ENCODE measurements at places on chromosomes 4 and X.
A peak's percentile ranks its signal among the peaks of the same experiment; 100 is the strongest.

DNA sequence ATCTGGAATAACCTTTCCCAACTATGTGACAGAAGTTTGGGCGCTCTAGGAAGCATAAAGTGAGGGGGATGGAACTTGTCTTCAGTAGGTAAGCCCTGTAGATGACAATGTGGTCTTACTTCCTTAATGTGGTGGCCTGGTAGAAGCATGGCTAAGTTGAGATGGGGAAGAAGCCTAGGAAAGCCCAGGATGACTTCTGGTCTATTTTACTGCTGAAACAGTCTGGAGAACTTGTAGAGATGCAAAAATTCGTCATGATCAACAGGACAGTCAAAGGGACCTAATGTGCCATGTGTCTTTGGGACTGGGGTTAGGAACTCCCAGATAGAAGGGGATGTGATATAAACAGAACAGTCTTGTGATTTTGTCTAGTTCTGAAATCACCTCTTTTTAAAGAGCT lies 40.8 kb downstream of the CCNG2 start:
- DNase-seq = no peak

- DNase-seq = no peak
Measured at GRCh38 chr4:10347815-10348214, 109.4 kb downstream of the ZNF518B start.

GRCh38 chr4:41418444-41418843 lies 119.5 kb upstream of the LIMCH1 start:
- DNase-seq = peak; percentile 27

DNA sequence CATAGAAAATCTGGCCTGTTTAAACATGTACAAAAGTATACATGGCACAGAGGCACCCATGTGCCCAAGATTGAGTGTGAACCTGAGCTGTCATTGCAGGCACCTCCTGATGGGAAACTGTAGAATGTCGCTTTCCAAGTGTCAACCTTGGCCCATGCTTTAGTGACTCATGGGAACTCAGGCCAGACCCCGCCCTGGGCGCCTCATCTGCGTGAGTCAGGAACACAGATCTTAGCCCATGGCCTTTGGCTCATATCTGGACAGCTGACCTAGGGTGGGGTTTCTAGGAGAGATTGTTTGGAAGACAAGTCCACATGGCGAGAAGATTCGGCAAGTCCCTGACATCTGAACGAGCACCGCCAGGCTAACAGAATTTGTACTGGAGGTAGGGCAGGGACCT lies 50.0 kb downstream of the CYTL1 start:
- peak; percentile 53 for DNase-seq

- DNase-seq = no peak
Measured at GRCh38 chrX:56066016-56066415, 166.1 kb upstream of the KLF8 start.

GRCh38 chr4:154578919-154579318 lies 11.6 kb downstream of the FGA start:
- no peak for DNase-seq

DNA sequence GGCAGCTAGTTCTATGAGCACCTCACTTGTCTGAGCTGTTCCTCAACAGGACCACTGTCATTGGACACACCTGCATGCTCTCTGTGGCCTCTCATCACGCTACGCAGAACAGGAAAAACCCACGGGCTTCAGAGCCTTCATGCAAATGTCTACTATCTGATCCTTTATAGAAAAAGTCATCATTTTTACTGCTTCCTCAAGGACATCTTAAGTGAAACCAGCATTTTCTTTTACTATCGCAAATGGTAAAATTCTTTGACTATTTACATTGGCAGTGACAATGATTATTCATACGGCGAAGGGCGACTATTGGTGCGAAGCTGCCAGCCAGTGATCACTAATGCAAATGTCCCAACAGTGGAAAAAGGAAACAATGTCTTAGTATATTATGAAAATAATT lies 147.0 kb downstream of the AFAP1 start:
- no peak for DNase-seq

DNA sequence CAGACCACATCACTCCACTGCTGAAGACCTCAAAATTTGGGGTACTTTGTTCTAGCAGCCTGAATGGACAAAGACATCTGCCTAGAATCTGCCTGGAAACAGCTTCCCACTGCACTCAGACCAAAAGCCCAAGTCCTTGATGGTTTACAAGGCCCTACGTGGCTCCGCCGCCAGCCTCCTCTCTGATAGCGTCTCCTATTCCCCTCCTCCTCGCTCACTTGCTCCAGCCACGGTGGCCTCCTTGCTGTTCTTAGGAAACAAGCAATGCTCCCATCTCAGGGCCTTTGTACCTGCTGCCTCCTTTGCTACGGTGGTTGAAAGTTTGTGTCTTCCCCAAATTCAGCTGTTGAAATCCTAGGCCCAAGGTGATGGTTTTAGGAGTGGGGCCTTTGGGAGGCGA lies 34.7 kb upstream of the SORCS2 start:
- DNase-seq = no peak

DNA sequence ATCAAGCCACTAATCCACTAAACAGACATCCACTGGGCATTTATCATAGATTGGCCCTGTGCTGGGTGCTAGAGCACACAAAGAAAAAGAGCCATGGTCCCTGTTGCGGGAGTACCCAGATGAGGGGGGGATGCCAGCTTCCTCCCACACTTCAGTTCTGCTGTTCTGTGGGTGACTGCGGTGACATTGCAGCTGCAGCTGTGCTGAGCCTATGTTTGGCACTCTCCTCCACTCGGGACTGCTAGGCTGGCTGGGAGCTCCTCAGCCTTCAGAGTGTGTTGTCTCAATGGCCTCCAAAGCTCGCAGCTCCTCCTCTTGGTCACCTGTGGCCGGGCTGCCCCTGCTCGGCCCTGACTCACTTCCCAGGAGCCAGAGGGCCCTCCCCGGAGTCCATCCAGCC lies 173.2 kb downstream of the CLCN4 start:
- DNase-seq = no peak

GRCh38 chrX:30573125-30573524 lies 4.4 kb downstream of the TASL start:
- no peak for DNase-seq

DNA sequence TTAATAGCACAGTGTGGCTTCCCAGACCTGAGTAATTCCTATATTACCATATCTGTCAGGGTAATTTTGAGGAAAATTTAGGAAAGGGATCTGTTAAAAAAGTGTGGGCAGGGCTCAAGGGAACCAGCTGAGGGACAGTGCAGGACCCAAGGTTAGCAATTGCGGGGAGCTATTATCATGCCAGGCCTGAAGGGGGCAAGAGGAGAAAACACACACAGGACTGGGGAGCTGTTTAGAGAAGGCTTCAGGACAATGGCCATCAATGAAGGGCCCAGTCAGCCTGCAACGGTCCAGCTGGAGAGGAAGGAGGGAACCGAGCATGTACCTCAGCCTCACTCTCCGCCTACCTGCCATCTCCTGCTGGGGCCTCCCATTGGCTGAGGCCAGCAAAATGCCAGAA lies 19.0 kb upstream of the NHS start:
- no peak for DNase-seq

- no peak for DNase-seq
Measured at GRCh38 chr4:174457468-174457867, 64.8 kb downstream of the HPGD start.

DNA sequence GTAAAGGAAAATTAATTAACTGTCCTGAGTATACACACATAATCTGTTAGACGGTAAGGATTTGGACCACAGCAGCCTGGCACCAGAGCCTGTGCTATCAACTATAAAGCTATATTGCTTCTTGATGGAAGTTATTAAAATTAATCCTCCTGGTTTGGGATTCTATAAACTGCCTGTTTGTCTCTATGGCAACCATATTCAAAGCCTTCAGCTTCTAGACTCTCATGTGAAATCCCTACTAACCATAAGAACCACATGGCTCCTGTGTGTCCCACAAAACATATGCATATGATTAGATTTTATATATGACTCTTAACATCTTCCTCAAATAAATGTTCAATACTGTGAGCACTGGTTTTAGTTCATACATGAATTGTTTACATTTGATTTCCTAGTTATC lies 380.8 kb downstream of the ANKRD50 start:
- DNase-seq = no peak

GRCh38 chr4:152665691-152666395 lies 14.0 kb downstream of the TMEM154 start:
- no peak for DNase-seq

DNA sequence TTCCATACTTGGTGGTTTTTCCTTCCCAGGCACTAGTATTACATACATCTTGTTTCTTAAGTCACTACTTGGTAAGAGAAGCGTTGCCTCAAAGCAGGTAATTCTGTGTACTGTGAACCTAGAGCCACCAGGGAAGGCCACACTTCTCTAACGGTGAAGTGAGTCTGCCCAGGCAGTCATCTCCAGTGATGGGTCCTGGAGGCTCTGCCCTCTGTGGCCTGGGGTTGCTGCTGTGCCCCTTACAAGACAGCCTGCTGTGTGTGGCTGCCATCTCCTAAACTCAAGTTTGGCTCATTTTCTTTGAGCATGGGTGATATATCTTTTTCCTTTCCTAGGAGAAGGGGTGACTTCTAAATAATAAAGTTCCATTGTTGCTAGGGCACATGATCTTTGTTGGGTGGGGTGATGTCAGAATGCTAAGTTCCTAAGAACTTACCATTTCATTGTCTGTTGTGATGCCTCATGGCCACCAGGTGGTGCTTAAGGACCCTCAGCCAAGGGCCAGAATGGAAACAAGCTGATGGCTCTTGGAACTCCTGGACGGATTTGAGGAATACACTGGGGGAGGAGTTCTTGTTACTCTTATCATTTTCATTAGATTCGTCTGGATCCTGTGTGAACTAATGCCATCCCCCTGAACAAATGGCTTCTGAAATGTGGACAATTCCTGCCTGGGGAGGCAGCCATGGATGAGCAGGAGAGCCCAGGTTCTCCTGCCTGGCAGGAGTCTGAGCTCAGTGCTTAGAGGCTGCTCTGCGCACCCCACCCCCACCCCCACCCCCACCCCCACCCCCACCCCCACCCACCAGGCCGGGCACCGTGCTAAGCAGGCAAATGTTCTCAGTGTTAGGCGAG lies 41.1 kb upstream of the WDR1 start:
- peak; percentile 76 for DNase-seq

DNA sequence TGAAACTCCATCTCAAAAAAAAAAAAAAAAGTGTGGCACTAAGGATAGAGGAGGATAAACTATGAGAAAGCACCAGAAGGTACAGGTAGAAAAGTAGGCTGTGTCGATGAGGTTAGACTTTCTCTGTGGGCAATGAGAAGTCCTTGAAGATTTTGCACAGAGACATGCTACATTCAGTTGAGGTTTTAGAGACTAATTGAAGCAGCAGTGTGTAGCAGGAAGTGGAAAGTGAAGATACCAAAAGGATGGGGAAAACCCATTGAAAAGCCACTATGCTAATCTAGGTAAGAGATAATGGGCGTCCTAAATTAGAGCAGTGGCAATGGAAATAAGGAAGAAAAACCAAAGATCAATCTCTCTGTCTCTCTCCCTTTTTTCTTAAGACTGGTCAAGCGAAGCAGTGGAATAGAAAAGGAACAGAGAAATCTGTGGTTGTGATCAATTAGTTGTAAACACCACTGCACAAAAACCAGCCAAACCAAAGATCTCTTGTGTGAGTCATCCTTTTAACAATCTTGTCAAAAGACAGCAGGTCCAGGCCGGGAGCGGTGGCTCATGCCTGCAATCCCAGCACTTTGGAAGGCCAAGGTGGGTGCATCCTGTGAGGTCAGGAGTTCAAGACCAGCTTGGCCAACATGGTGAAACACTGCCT lies 3.5 kb downstream of the SPINK2 start:
- peak; percentile 24 for DNase-seq

DNA sequence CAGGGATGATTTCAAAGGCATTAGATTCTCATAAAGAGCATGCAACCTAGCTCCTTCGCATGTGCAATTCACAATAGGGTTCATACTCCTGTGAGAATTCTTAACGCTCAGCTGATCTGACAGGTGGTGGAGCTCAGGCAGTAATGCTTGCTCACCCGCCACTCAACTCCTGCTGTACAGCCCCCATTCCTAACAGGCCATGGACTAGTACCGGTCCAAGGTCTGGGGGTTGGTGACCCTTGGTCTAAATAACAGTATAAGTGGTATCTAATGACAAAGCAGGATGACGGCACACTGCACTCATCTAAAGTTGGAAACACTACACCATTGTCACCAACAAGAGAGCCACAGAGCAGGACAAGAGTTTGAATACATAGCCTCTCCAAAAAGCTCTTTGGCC lies 28.5 kb downstream of the ADGRA3 start:
- DNase-seq = no peak

DNA sequence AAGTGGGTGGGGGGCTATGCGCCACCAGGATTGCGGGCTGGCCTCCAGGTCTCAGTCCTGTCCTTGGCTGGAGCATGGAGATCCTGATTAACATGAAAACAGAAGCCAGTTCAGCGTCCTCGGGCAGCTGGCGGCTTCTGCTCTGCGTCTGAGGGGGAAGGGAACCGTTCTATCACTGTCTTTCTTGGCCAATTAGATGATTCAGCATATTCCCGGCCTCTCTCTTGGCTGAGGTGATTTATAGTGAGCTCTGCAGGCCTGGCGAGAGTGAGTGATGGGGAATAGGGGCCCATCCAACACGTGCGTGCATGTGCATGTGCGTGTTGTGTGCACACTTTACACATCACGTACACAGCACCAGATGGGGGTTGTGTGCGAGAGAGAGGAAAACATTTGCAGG lies 145.8 kb upstream of the ATP6AP2 start:
- no peak for DNase-seq

DNA sequence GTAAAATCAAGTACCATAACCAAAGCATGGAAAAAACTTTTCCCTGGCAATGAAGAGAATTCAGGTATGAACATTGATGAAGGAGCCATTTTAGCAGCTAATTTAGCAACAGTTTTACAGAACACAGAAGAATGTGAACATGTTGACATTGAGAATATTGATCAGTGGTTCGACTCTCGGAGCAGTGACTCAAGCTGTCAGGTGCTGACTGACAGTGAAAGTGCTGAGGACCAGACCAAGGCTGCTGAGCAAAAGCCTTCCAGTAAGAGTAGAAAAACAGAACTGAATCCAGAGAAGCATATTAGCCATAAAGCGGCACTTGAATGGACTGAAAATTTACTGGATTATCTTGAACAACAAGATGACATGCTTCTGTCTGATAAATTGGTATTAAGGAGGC lies 2.8 kb downstream of the TIGD2 start:
- DNase-seq = no peak

DNA sequence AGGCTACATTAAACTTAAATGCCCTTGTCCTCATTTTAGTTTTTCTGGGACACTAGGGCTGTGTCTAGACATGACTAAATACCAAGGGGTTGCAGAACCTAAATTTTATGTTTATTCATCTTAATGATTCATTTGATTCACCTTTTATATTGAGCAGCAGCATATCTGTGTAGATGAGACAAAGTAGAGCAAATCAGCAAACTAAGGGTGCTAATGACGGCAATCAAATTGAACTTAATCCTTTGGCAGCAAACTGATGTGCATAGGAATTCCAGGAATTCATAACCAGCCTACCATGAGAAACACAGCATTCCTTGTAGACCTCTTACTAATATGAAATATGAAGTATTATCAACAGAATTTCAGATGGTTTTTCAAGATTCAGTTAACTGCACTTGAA lies 25.1 kb downstream of the EPHA5 start:
- no peak for DNase-seq

DNA sequence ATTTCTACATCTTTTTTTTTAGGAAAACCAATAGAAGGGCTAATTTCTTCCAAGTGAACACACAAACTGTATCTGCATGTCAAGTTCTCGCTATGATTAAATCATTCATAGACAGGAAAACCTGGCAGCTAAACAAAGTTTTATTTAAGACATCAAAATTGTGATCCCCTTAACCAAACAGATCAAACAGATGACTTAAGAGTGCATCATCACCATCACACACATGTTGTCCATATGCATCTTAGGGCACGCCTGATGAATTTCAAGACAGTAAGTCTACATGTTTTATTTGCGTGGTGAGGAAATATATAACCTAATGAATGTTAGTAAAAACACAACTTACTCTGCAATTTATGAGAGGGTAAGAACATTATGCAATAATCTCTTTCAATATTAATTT lies 317.0 kb upstream of the ANXA10 start:
- peak; percentile 75 for DNase-seq
